ENCODE measurements at places on chromosomes 13 and 19.

DNA sequence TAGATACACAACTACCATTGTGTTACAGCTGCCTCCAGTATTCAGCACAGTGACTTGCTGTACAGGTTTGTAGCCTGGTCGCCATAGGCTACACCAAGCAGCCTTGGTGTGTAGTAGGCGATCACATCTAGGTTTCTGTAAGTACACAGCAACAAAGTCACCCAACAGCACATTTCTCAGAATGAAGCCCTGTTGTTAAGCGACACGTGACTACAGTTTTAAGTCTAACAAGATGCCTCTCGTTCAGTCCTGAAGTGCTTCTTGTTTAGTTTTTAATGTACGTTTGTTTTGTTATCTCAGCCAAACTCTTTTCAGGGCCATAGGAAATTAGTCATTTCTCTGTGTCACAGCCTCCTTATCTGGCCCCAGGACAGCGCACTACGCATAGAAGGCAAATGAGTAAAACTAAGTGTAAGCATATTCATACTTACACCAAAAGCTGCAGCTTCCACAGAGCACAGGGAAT lies 50.0 kb upstream of the GPR183 start:
- no peak overlapping the region for H3K4me3 ChIP-seq
- peak; percentile 91 for DNase-seq
- peak overlapping the region; percentile 28 for H3K27ac ChIP-seq
- peaks cover 5% of the 10 kb centered on the region for H3K36me3 ChIP-seq

GRCh38 chr19:35902870-35903475 lies 644 bp downstream of the HCST start:
- H3K4me1 ChIP-seq: peaks cover 37% of the 10 kb centered on the region
- no peaks in the 10 kb centered on the region for H3K36me3 ChIP-seq
- peak overlapping the region; percentile 72 for H3K27ac ChIP-seq
- no peaks in the 10 kb centered on the region for H3K27me3 ChIP-seq
- no peak for DNase-seq

GRCh38 chr13:40375489-40376171 lies 290.8 kb downstream of the FOXO1 start:
- no peak for DNase-seq
- no peaks in the 10 kb centered on the region for H3K36me3 ChIP-seq
- no peak overlapping the region for H3K4me3 ChIP-seq
- no peaks in the 10 kb centered on the region for H3K4me1 ChIP-seq
- no peak overlapping the region for H3K27ac ChIP-seq

DNA sequence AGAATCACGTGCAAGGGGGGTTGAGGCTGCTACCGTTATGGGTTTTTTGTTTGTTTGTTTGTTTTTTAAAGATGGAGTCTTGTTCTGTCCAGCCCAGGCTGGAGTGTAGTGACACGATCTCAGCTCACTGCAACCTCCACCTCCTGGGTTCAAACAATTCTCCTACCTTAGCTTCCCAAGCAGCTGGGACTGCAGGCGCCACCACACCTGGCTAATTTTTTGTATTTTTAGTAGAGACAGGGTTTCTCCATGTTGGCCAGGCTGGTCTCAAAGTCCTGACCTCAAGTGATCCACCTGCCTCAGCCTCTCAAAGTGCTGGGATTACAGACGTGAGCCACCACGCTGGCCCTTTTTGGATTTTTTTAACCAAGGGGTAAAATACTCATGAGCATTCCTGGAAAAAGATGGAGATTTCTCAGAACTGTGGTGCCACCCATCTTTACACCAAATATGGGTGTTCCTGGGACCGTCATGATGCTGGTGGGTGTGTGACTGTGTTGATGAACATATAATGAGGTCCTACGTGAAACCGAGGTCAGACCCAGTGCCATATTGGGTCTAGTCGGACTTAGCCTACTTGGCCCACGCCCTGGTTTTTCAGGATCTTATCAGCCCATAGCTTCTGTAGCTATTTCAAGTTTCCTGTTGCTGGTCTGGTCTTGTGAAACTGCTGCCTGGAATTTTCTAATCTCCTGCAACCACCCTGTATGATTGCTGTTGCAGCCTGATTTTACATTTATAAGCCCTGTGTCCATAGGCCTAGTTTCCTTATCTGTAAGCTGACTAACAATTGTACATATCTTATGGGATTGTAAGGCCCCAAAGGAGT lies 6.2 kb downstream of the PPP1R15A start:
- DNase-seq: peak; percentile 41
- no peak overlapping the region for H3K4me3 ChIP-seq
- H3K27me3 ChIP-seq: no peaks in the 10 kb centered on the region
- peaks cover 36% of the 10 kb centered on the region for H3K36me3 ChIP-seq

DNA sequence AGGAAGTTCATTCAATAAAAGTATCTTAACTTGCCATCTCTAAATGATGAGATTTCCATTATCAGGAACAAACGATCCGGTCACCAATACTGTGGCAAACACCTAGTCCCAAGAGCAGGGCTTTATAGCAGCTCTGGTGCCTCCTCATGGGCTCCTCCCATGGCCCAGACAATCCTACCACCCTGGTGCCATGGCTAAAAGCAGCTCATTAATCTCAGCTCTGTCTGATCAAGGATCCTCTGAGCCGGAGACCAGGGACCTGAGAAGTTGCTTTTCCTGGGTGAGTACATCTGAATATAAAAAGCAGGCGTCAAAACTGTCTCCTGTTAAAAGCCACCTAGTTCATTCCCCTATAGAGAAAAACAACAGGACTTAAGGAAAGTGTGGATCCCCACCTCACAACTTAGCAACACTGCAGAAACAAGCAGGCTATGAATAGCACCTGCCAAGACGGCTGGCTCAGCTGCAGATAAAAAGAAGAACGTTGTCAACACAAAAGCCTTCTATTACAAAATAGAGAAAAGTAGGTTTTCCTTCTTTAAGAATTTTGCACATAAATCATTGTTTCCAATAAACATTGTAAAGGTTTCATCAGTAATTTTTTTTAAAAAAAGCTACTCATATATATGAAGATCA lies 30.3 kb downstream of the TSHZ3 start:
- DNase-seq: no peak
- peaks cover 9% of the 10 kb centered on the region for H3K36me3 ChIP-seq
- no peak overlapping the region for H3K27ac ChIP-seq
- peaks cover 22% of the 10 kb centered on the region for H3K4me1 ChIP-seq
- no peak overlapping the region for H3K4me3 ChIP-seq
- no peaks in the 10 kb centered on the region for H3K27me3 ChIP-seq

DNA sequence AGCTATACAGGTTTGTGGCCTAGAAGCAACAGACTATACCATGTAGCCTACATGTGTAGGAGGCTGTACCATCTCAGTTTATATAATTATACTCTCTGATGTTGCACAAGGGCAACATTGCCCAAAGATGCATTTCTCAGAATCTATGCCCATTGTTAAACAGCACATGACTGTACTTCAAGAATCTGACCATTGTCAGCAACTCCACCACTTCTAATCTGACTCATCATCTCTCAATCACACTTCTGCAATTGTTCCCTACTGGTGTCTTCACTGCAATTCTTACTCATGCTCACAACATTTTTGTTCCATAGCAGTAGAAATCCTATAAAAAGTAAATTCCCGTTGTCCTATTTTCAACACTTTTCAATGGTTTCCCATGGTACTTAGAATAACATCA lies 63.9 kb upstream of the ATXN8OS start:
- no peak overlapping the region for H3K4me3 ChIP-seq
- H3K4me1 ChIP-seq: no peaks in the 10 kb centered on the region
- H3K27me3 ChIP-seq: no peaks in the 10 kb centered on the region
- H3K36me3 ChIP-seq: no peaks in the 10 kb centered on the region

- no peak overlapping the region for H3K27ac ChIP-seq
- no peaks in the 10 kb centered on the region for H3K27me3 ChIP-seq
- H3K4me3 ChIP-seq: no peak overlapping the region
- DNase-seq: no peak
Measured at GRCh38 chr13:43230989-43231388, 207.6 kb downstream of the DNAJC15 start.

GRCh38 chr13:49638030-49638743 lies 9.9 kb downstream of the ARL11 start:
- no peak overlapping the region for H3K27ac ChIP-seq
- no peak for DNase-seq
- H3K4me1 ChIP-seq: peaks cover 4% of the 10 kb centered on the region
- H3K36me3 ChIP-seq: no peaks in the 10 kb centered on the region
- H3K4me3 ChIP-seq: no peak overlapping the region

DNA sequence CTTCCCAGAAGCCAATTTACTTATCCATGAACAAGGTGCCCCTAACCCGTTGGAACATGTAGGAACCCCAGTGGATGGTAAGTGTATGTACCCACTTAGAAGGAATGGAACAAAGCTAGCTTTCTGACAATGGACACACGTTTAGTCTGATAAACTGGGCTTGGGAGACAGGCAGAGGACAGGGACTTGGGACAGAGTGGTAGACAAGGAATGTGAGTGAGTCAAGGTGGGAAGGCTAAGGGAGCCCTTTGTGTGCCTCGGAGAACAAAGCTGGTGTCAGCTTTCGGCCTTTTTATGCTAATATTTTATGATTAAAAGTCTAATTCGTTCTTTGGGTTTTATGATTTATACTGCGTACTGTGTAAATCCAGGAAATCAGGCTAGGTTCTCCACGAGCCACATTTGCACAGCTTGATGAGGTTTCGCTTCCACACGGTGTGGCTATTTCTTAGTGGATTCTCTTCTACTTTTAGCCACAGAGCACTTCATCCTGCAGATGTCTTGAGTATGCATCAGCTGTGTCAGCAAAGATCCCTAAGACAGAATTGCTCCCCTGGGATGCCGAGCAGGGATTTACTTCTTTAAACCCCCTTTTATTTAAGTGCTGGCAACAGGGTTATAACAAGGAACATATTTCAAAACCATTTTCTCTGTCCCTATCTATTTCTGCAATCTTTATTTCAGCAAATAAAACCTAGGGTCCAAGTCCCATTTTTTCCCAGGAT lies 258.5 kb downstream of the DLEU7 start:
- no peak overlapping the region for H3K4me3 ChIP-seq
- H3K27me3 ChIP-seq: peaks cover 41% of the 10 kb centered on the region
- peaks cover 7% of the 10 kb centered on the region for H3K4me1 ChIP-seq
- no peak overlapping the region for H3K27ac ChIP-seq

- peak; percentile 89 for DNase-seq
- H3K27me3 ChIP-seq: no peaks in the 10 kb centered on the region
- no peaks in the 10 kb centered on the region for H3K36me3 ChIP-seq
- H3K27ac ChIP-seq: peak overlapping the region; percentile 70
- H3K4me3 ChIP-seq: no peak overlapping the region
Measured at GRCh38 chr13:45328661-45329111, 12.3 kb downstream of the TPT1 start.

GRCh38 chr19:38805180-38805579 lies 7.6 kb downstream of the LGALS4 start:
- H3K36me3 ChIP-seq: no peaks in the 10 kb centered on the region
- no peak for DNase-seq
- H3K27ac ChIP-seq: no peak overlapping the region
- no peak overlapping the region for H3K4me3 ChIP-seq
- H3K27me3 ChIP-seq: peaks cover 2% of the 10 kb centered on the region

- H3K4me3 ChIP-seq: no peak overlapping the region
- no peaks in the 10 kb centered on the region for H3K36me3 ChIP-seq
- no peak overlapping the region for H3K27ac ChIP-seq
- no peak for DNase-seq
- no peaks in the 10 kb centered on the region for H3K27me3 ChIP-seq
- no peaks in the 10 kb centered on the region for H3K4me1 ChIP-seq
Measured at GRCh38 chr19:31610018-31610417, 260.8 kb upstream of the TSHZ3 start.

DNA sequence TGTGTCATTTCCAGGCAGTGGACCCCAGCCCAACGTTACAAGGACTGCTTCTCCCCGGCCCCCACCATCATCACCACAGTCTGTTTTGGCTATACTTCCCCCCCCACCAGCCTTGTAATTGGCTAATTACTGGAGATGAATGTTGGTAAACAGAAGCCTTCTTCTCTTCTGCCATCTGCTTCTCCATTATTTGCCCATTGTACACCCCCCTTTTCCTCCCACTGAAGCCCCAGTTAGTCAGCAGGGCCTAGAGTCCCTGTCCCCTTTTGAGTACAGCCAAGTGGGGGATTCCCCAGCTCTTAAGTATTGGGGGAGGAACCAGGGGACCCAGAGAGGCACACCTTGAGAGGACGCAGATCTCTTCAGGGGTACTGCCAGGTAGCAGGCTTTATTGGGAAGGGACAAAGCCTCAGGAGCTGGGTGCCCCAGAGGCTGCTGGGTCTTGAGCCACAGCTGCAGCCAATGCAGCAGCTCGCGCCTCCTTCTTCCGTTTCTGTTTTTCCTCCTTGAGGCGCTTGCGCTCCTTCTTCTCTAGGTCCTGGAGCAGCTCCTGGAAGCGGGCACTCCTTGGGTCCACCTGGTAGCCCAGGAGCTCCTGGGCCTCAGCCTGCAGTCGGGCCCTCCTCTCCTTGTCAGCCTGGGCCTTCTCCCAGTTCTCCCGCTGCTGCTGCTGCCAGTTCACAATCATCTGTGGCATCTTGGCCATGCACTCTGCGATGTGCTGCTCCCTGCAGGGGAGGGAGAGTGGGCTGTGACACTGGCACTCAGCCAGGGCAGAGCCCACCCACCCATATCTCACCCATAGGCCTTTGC lies 3.0 kb downstream of the GADD45GIP1 start:
- H3K4me3 ChIP-seq: no peak overlapping the region
- H3K4me1 ChIP-seq: peaks cover 25% of the 10 kb centered on the region
- peaks cover 50% of the 10 kb centered on the region for H3K36me3 ChIP-seq
- H3K27ac ChIP-seq: peak overlapping the region; percentile 87
- H3K27me3 ChIP-seq: no peaks in the 10 kb centered on the region
